ENCODE measurements at places on chromosomes 3 and 15. TPM values are rescaled to one million over a fixed set of nuclear protein-coding genes. Genes with fewer than 3 reads are reported as not detected.
A peak's percentile ranks its signal among the peaks of the same experiment; 100 is the strongest.

DZIP1L gene
- 19.8 TPM for total RNA-seq

- DNase-seq: peak; percentile 65
These were observed 22.1 kb downstream of the AMOTL2 start for GRCh38 chr3:134352031-134352671.

GRCh38 chr3:118396491-118396890 is 638.2 kb downstream of the IGSF11 start:
- no peak for DNase-seq

CHST13 gene
- total RNA-seq: not detected

TMEM108 gene
- total RNA-seq: not detected

GRCh38 chr3:178671791-178672190 is 135.6 kb downstream of the KCNMB2 start:
- peak; percentile 48 for DNase-seq

MAP3K13 gene
- 16.7 TPM for total RNA-seq

- peak; percentile 76 for DNase-seq
These were observed 30.0 kb upstream of the NR2E3 start for GRCh38 chr15:71780115-71780976.

- no peak for DNase-seq
These were observed 1.4 kb upstream of the GPR156 start for GRCh38 chr3:120286465-120286864.
